Substantia nigra (tissue), 51 donors: ENCODE measurements at places on chromosomes 2 and 18.

DNA sequence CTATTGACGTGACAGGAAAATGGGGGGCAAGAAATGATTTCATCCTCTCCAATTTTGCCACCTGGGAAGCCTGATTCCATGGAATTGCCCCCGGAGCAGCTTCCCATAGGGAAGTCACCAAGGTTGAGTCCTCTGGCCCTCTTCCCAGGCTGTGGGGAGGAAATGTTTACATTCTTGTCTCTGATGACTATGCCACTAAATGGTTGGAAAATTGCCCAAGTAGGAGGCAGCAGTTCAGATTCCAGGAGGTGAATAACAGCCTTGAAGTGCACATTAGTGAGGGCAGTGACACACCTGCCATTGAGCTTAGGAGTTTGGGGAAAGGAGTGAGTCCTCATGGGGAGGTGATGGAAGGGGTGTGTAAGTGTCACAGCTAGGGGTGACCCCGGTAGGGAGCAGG is 449.2 kb upstream of the DCC start:
- no peak for DNase-seq

- DNase-seq: no peak
Measured at GRCh38 chr2:232343821-232344220, 34.7 kb upstream of the ALPP start.

GRCh38 chr18:46401486-46402070 is 255.4 kb downstream of the LOXHD1 start:
- no peak for DNase-seq

- DNase-seq: no peak
Measured at GRCh38 chr2:173048522-173048896, 27.1 kb upstream of the MAP3K20 start.

DNA sequence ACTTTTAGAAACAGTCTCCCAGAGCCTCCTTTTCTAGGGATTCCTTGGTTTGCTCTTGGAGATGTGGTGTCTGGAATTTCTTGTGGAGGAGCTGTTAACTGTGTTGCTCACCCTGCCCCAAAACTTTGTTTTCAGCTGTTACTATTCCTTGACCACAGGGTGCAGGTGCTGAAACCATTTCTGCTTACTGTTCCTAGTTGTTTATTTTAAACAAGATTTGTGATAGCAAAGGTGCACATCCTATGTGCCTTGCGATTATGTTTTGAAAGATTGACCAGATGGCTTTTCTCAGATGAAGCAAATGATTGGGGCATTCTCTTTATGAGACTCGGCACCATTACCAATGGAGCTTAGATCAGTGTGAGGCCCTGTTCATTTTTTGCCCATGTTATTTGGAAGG is 111.2 kb downstream of the RAB3GAP1 start:
- DNase-seq: no peak

DNA sequence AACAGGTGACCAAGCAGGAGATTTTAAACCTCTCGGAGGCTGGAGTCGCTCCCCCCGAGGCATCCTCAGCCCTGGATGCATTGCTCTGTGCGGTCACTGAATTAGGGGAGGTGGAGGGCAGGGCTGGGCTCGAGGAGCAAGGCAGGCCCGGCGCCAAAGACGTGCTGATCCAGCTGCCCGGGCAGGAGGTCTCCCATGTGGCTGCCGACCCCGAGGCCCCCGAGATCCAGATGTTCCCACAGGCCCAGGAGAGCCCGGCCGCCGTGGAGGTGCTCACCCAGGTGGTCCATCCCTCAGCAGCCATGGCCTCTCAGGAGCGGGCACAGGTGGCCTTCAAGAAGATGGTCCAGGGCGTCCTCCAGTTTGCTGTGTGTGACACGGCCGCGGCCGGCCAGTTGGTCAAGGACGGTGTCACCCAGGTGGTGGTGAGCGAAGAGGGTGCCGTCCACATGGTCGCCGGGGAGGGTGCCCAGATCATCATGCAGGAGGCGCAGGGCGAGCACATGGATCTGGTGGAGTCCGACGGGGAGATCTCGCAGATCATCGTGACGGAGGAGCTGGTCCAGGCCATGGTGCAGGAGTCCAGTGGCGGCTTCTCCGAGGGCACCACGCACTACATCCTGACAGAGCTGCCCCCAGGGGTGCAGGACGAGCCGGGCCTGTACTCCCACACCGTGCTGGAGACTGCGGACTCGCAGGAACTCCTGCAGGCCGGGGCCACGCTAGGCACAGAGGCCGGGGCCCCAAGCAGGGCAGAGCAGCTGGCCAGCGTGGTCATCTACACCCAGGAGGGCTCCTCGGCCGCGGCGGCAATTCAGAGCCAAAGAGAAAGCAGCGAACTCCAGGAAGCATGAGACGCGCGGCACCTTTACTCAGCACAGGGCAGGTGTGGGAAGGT is 145.1 kb downstream of the PTGR3 start:
- DNase-seq: no peak

DNA sequence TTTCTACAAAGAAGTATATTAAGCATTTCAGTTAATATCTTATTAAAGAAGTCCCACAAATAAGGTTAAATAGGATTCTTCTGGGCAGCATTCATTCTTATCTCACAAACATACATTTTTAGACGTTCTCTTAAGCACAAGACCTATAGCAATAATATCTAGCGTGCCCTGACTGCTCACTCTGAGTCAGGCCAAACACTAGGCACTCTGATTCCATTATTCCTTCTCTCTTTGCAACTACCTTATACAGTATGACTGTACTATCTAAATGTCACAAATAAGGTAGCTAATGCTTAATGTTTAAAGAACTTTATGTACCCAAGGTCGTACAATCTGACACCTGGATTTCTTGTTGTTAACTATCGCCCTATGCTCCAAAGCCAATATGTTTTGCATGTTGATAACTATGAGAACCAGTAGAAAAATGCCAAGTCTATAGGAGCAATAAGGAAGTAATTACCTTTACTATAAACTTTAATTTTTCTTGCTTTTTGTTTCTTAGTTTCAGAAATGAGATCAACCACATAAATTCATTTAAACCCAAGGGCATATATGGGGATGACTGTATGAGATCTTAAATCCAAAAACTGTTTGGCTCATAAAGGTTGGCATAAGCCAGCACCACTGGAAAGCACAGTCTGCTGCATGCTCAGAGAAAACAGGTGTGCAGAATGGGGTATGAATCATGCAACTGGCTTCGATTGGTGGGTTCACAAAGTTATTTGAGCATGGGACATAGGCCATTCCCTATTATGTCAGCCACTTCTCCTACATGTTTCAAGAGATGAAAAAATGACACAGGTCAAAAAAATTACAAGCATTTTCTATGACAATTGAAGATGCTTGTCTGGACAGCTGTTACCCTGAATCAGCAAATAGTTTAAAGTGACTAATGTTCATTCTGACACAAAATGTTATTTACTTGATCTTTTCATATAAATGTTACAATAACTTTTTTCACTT is 352.0 kb downstream of the IRS1 start:
- no peak for DNase-seq

DNA sequence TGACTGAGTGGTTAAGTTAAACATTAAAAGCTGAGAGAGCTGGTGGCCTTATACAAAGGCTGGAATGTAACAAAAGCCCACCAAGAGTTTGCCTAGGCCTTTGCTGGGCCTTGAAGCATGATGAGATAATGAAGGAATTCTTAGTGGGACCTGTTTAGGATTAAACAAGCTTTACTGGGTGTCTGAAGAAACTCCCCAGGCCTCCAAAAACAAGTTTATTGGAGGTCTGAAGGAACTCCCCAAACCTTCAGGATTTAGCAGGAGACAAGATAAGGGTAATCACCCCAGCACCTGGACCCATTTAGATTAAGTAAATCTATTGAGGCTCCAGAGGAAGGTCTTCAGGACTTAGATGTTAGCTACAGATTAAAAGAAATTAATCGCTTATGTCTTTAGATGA is 18.7 kb downstream of the PCARE start:
- DNase-seq: no peak

GRCh38 chr2:220215785-220216184 is 588.4 kb downstream of the SLC4A3 start:
- no peak for DNase-seq

DNA sequence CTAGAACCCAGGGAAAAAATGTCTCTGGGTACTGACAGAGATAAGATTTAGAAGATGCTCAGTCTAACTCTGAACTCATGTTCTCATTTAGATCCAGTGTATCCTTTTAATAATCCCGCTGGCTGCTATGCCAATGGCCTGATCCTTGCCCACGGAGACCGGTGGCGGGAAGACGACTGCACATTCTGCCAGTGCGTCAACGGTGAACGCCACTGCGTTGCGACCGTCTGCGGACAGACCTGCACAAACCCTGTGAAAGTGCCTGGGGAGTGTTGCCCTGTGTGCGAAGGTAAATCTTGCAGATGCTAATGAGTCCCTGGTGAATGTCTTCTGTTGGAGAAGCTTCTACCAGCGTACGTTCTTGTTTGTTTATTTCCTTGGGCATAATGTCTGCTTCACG is 118.6 kb downstream of the FEZ2 start:
- no peak for DNase-seq

GRCh38 chr2:119713819-119714490 is 35.0 kb downstream of the TMEM177 start:
- DNase-seq: no peak
